ENCODE measurements at places on chromosomes 16 and 17.
A peak's percentile ranks its signal among the peaks of the same experiment; 100 is the strongest.

- H3K27ac ChIP-seq = no peak overlapping the region
- H3K4me3 ChIP-seq = no peak overlapping the region
- no peaks in the 10 kb centered on the region for H3K36me3 ChIP-seq
These were observed 17.0 kb downstream of the ALOX15B start for GRCh38 chr17:8055851-8056231.

DNA sequence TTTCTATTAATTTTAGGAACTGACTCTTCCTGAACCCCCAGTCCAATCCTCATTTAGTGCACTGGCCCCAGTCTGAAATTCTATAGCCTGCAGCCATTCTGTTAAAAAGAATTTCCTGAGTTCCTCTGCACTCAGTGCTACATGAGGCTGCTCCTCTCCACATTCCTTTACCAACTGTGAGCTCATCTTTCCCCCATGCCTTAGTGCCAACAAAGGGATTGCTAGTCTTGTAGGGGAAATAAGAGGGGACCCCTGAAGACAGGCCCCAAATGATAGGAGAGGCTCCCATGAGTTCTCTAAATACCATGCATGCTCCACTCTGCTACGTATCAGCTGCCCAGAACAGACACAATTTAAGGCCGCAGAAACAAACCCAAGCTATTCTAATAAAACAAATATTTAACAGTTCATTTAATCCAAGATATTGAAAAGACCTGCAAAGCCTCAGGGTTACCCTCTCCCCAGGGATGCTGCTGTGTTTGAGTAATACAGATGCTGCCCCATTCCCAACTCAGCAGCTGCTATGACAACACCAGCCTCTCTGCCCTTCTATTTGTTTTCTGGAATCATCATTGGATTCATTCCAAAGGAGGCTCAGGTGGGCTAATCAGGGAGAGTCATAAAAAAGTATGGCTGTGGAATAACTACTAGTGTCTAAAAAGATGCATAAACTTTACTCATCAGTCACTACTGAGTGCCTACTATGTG, 228.5 kb downstream of the TOX3 start:
- H3K27me3 ChIP-seq = no peaks in the 10 kb centered on the region
- no peak overlapping the region for H3K4me3 ChIP-seq
- no peaks in the 10 kb centered on the region for H3K4me1 ChIP-seq
- no peak for DNase-seq
- no peaks in the 10 kb centered on the region for H3K36me3 ChIP-seq
- no peak overlapping the region for H3K27ac ChIP-seq

- H3K27me3 ChIP-seq = no peaks in the 10 kb centered on the region
- peaks cover 7% of the 10 kb centered on the region for H3K36me3 ChIP-seq
- DNase-seq = no peak
- no peak overlapping the region for H3K27ac ChIP-seq
These were observed 35.7 kb downstream of the IST1 start for GRCh38 chr16:71931001-71931400.

- no peaks in the 10 kb centered on the region for H3K27me3 ChIP-seq
- no peaks in the 10 kb centered on the region for H3K4me1 ChIP-seq
These were observed 23.6 kb downstream of the ALDH3A2 start for GRCh38 chr17:19672009-19672750.

- no peak overlapping the region for H3K4me3 ChIP-seq
- peak overlapping the region; percentile 69 for H3K27ac ChIP-seq
- no peaks in the 10 kb centered on the region for H3K36me3 ChIP-seq
- no peaks in the 10 kb centered on the region for H3K27me3 ChIP-seq
- peak; percentile 32 for DNase-seq
These were observed 29.2 kb downstream of the GNA13 start for GRCh38 chr17:65027305-65027704.

DNA sequence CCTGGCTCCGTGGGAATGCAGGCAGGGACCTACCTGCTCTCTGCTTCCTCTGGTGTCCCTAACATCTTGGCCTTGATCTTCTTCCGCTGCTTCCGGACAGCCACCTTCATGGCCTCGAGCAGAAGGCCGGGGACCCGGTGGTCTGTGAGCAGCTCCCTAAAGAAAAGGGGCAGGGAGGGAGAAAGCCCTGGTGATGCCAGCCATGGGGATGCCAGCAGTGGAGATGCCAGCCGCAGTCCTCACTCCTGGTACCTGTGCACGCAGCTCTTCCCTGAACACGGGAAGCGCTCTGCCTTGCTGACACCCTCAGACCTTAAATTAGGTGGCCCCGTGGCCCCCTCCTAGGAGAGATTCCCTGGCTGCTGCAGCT, 1.9 kb downstream of the RILP start:
- H3K27ac ChIP-seq = no peak overlapping the region
- no peak for DNase-seq
- H3K36me3 ChIP-seq = peaks cover 15% of the 10 kb centered on the region
- peaks cover 33% of the 10 kb centered on the region for H3K4me1 ChIP-seq
- H3K27me3 ChIP-seq = no peaks in the 10 kb centered on the region

DNA sequence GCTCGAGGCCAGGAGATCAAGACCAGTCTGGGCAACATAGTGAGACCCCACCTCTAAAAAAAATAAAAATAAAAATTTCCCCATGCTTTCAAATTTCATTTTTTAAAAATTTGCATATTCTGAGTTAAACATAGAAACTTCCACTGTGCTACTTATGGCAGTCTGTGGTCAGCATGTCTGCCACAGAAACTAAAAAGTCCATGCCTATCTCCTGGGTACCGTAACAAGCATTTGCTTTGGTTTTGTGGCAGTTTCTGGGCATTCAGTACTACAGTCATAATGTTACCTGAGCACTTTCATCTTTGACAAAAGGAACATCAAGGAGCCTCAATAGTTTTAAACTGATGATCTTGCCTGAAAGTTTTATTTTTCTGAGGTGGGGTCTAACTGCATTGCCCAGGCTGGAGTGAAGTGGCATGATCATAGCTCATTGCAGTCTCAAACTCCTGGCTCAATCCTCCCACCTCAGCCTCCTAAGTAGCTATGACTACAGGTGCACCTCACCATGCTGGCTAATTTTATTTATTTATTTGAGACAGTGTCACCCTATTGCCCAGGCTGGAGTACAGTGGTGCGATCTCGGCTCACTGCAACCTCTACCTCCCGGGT, 13.2 kb upstream of the ITGA2B start:
- no peaks in the 10 kb centered on the region for H3K4me1 ChIP-seq

DNA sequence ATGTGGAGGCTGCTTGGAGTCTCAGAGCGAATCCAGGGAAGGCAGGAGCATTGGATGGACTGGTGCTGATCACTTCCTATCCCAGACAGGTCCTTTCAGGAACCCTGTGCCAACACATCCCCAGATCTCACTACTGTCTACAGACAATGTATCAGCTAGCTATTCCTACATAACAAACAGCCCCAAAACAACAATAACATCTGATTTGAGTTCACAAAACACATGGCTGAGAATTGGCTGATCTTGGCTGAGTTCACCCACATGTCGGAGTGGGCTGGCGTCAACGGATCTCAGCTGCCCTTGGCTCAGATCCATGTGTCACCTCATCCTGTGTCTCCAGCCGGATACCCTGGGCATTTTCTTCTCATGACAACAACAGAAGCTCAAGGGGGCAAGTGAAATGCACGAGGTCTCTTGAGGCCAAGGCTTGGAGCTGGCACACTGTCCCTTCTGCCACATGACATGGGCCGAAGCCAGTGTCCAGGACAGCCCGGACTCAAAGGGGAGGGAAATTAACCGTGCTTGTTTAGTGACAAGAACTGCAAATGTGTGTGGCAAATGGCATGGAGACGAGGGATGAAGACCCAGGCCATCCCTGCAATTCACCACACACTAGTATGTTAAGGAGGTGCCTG, 18.7 kb downstream of the SNX20 start:
- H3K36me3 ChIP-seq = no peaks in the 10 kb centered on the region
- no peaks in the 10 kb centered on the region for H3K27me3 ChIP-seq
- H3K27ac ChIP-seq = no peak overlapping the region
- H3K4me1 ChIP-seq = peaks cover 4% of the 10 kb centered on the region

- no peaks in the 10 kb centered on the region for H3K27me3 ChIP-seq
- no peak for DNase-seq
- H3K27ac ChIP-seq = peak overlapping the region; percentile 80
- peaks cover 19% of the 10 kb centered on the region for H3K36me3 ChIP-seq
- H3K4me3 ChIP-seq = peak overlapping the region; percentile 95
These were observed 741 bp downstream of the CYB5B start for GRCh38 chr16:69424935-69425784.

DNA sequence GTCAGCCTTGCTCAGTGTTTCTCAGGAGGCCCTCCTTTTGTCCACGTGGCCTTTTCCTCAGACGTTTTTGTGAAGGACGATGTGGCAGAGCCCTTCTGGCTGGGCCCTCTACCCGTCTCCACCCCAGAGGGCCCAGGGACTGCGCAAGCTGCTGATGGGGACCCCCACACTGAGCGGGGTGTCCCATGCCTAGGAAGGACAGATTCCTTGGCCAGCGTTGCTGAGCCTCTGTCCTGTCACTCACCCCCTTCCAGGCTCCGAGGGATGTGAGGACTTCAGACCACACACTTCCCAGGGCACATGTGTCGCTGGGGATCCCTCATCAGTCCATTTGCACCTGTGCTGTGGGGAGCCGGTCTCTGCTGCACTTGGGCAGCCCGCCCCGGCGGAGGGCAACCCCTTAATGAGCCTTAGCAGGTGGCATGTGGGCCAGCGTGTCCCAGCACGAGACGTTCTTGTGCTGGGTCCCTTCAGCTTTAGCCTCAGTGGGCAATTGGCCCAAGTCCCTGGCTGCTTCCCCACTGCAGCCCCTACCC, 48.3 kb downstream of the NT5M start:
- H3K27ac ChIP-seq = no peak overlapping the region
- no peak for DNase-seq
- no peak overlapping the region for H3K4me3 ChIP-seq
- H3K27me3 ChIP-seq = peaks cover 23% of the 10 kb centered on the region

DNA sequence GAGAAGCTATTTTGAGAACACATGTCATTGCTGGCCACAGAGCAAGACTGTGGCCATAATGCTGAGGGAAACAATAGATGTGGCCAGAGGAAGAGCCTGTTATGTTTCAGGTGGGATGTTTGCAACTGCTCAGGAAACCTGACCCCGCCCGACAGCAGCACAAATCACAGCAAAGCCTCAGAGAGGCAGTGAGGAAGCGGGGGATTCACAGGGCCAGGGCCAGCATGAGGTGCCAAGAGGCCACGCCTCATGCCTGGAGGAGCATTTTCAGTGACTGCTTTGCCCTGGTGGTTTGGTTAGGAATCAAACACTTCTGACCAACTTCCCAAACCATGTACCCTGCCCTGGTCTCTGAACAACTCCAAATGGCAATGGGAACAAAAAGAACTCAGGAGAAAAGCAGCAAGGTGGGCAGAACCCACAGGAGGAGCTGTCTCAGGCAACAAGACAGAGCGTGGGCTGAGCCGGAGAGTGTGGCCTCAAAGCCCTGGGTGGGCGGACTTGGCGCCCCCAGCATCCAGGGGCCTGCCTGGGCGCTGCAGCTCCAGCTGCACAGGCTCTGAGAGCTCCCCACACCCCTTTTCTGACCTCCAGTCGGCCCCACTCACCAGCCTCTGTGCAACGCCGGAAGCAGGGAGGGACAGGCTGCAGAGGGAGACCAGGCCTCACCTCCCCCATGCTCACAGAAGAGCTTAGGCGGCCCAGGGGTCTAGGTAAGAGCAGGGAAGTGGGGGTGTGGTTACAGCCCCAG, 20.6 kb downstream of the HIC1 start:
- H3K27me3 ChIP-seq = no peaks in the 10 kb centered on the region
- no peak overlapping the region for H3K27ac ChIP-seq
- no peak for DNase-seq
- no peak overlapping the region for H3K4me3 ChIP-seq
- peaks cover 15% of the 10 kb centered on the region for H3K36me3 ChIP-seq
- peaks cover 13% of the 10 kb centered on the region for H3K4me1 ChIP-seq

- no peaks in the 10 kb centered on the region for H3K36me3 ChIP-seq
- H3K27me3 ChIP-seq = peaks cover 39% of the 10 kb centered on the region
- H3K27ac ChIP-seq = no peak overlapping the region
- no peak overlapping the region for H3K4me3 ChIP-seq
These were observed 22.2 kb downstream of the CACNA1G start for GRCh38 chr17:50582741-50583140.

All from keratinocyte (primary cell).